ENCODE measurements at places on chromosomes 6 and 20.

DNA sequence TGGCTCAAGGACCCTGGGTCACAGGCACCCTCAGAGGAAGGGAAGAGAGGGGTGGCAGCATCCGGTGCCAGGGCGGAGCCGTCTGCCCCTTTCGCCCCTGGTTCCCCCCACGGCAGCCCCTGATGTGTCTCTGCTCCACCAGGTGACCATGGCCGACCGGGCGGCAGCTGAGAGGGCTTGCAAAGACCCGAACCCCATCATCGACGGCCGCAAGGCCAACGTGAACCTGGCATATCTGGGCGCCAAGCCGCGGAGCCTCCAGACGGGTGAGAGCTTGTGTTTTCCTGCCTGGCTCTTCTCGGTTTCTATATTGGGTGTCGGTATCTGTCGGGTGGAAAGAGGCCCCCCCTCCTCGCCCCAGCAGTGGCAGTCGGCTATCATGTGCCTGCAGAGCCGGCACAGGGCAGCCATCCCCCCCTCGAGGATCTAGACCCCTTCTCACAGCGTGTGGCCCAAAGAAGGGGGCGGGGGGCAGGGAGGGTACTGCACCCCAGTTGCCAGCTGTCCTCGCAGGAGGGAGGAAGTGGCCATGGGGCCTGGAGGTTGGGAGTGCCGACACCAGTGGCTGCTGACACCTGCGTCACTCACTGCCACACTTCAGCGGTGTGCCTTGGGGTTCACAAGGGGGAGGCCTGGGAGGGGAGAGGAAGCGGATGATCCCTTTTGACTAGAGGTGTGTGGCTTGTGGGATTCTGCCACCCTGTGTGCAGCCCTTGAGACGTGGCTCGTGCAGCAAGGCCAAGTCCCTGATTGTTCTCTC is 1.5 kb downstream of the RBM38 start:
- DNase-seq, result no peak

- DNase-seq, result no peak
These were observed 140.2 kb downstream of the WDR27 start for GRCh38 chr6:169561665-169562064.

DNA sequence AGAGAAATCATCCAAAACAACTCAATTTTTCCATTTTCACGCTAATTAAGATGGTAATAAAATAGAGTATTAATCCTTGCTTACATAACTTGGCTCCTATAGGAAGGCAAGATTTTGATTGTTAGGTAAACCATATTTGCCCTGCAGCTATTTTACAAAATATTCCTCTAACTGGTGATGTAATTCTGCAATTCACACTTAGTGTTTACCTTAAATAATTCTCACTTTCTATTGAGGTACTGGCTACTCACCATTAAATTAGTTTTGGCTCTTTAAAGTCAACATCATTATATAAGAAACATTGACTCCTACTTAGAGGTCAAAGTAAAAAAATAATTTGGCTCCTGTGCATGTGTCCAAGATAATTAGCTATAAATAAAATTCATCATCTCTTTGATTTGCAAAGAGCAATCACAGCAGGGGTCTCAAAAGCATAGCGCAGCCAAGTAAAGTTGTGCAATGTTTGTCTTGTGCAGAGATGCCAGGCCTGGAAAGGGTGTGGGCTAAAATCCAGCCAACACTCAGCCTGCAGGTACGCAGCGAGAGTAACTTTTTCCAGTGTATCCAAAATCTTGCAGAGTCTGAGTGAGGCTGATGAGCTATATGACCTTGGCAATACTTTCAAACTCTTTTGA is 501.2 kb downstream of the MMUT start:
- no peak for DNase-seq

GRCh38 chr6:19369785-19370184 is 467.4 kb upstream of the ID4 start:
- DNase-seq, result no peak

DNA sequence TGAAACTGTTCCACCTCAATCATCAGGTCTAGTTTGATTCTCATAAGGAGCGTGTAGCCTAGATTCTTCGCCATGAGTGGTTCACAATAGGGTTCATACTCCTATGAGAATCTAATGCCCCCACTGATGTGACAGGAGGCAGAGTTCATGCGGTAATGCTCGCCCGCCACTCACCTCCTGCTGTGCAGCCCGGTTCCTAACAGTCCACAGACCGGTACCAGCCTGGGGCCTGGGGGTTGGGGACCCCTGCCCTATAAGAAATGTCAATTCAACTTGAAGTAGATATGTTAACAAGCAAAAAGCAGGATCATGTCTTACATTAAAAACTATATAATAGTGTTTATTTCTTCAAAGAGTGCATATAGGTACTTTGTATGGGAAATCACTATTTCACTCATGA is 216.5 kb downstream of the COL19A1 start:
- no peak for DNase-seq

DNA sequence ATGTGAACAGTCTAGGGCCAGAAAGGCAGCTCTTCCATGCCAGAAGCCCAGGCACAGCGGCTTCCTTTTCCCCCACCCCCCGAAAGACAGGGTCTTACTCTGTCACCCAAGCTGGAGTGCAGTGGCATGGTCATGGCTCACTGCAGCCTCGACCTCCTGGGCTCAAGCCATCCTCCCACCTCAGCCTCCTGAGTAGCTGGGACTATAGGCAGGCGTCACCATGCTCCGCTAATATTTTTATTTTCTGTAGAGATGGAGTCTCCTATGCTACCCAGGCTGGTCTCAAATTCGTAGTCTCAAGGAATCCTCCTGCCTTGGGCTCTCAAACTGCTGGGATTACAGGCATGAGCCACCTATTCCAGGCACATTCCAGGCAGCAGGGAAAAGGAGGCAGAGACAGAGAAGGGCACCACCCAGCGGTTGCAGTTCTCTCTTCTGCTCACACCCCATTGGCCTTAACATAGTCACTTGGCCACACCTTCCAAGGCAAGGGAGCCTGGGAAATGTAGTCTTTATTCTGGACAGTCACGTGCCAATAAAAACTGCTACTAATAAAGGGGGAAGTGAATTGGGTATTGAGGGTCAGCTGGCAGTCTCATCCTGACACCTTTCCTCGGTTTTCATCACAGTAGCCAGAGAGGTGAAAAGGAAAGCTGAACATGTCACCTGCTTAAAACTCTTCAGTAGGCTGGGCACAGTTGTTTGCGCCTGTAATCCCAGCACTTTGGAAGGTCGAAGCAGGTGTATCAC is 205.9 kb downstream of the ZMYND8 start:
- DNase-seq, result peak; percentile 79

DNA sequence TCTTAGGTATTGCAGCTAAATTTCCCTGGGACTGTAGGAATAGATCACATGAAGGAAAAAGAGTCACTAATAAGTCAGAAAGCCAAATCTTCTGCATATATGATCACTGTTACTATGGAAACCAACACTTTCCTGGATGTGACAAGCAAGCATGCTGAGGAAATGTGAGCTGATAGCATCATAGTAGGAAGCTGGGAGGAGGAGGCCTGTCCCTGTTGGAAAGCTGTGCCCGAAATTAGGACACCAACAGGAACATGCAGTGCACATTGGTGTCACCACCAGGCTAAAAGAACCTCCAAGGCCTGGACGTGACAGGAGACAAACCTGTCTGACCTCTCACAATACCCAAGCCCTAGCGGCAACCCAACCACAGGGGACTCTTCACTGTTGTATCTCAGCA is 181.9 kb upstream of the PCSK2 start:
- no peak for DNase-seq

DNA sequence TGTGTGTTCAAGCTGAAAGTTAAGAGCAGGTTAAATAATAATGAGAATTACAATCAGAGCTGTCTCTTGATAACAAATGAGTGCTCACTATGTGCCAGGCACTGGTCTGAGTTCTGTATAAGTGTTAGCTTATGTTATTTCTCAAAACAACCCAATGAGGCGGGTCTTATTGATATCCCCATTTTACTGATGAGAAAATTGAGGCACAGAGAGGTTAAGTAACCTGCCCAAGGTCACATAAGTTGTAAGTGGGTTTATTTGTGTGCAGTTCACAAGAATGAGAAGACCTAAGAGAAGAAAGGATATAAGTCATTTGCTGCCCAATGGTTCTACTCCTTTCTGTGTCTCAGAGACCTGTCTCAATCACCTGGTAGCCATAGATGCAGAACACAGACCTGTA is 34.1 kb upstream of the ARMH2 start:
- no peak for DNase-seq

DNA sequence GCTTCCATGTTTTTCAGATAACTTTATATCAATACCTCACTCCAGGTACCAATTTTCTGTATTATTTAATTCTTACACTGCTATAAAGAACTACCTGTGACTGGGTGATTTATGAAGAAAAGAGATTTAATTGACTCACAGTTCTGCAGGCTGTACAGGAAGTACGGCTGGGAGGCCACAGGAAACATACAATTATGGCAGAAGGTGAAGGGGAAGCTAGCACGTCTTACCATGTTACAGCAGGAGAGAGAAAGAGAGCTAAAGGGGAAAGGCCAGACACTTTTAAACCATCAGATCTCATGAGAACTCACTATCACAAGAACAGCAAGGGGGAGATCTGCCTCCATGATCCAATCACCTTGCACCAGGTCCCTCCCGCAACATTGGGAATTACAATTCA is 119.1 kb upstream of the BMP5 start:
- DNase-seq, result no peak

DNA sequence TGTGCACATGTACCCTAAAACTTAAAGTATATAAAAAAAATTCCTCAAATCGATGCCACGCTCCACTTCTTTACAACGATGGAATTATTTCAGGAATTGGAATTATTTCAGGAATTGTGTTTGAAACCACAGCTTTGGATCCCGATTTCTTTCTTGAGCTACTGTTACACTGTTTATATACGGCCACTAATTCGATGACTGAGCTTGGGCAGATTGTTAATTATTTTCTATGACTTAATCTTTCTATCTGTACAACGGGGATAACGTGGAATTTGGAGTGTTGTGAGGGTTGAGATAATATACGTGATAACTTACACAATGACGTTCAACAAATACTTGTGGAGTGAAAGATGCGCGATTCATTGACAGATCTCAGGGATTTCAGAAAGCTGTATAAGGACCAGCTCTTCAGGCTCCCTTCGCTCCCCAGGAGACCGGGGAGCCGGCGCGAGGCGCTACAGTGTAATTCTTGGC is 171.3 kb downstream of the SLC16A10 start:
- no peak for DNase-seq

DNA sequence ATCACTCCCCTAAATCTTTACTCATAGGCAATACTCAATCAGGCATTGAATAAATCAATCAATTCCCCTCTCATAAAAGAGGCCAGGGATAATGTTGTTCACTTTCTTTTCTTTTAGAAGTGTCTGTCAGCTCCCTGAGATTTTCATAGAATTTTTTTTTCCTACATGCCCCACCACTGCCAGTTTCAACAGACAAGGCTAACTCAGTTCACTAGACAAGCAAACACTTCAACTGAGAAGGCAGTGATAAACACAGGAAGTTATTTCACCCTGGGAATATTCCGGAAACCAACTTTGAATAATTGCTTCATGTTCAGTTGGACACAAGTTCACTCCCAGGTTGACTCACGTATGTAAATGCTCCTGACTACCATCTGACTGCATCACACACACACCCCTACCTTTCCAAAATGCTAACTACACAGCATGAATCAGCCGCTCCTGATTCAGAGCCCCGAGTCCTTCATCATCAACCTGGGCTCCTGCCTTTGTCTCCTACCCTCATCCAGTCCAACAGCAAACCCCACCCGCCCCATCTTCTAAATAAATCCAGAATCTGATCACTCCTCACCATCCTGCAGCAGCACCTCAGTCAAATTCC is 143.9 kb downstream of the BCAS1 start:
- DNase-seq, result no peak

GRCh38 chr6:112179631-112180030 is 74.7 kb downstream of the LAMA4 start:
- DNase-seq, result no peak

GRCh38 chr6:148069256-148069655 is 273.4 kb upstream of the SASH1 start:
- DNase-seq, result no peak

GRCh38 chr6:80333342-80333741 is 226.9 kb downstream of the BCKDHB start:
- DNase-seq, result no peak

DNA sequence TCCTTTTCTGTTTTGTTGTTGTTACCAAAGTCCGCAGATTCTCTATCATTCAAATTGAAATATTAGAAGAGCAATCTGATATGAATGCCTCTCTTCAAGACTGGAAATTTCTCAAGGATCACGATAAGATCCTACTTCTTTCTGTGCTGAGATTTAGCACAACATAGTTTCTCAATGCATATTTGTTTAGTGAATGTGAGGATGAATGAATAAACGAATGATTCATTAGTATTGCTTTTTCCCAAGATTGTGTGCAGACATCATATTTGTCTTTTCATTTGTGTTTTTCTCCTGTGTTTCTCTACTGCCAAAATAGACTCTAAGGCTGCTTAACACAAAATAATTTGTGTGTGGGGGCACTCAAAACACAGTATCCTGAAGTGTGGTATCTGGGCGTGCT is 862.7 kb upstream of the MAP3K7 start:
- no peak for DNase-seq

DNA sequence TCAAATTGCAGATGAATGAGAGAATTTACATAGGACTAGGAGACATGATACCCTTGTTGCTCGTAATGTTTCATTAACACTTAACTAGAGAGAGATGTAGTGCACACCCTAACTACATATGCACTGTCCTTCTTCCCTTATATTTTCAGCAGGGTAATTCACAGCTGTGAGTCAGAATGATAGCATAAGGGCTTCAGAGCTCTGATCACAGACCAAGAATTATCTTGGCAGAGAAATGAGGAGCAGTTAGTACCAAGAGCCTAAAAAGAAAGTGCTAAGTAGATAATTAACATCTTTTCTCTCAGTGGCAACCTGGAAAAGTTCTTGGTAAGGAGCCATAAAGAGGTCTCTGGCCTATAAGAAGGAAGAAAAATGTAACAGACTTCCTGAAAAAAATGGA is 35.8 kb downstream of the GRIK2 start:
- no peak for DNase-seq

DNA sequence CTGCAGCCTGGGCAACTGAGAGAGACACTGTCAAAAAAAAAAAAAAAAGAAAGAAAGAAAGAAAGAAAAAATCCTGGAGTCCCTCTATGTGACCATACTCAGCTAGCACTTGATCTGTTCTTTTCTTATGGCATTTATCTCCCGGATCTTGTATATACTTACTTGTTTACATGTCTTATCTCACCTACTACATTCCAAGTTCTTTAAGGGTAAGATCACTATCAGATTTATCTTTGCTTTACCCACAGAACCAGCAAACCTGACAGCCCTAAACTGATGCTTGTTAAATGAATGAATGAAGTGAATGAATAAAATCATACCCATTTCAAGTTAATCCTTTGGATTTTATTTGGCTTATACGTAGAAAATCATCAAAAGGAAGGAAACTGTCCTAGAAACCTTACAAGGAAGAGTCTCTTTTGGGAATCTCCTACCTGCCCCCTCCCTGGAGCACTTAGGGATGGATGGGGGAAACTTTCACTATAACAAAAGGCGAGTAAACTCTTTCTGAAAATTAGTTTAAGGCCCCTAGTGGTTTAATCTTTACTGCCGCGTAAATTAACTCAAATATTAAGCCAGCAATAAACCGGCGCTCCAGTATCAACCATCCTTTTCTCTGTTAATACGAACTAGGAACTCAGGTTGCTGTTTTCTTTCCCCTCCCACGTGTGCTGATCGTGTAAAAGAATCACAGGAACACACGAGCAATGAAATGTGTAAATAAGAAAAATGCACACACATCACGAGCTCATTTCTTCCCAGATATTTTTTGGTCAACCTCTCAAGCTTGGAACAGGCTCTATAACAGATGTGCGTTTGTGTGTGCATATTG is 1.3 kb upstream of the UTRN start:
- DNase-seq, result no peak
